ENCODE measurements at places on chromosomes 12 and 14.

DNA sequence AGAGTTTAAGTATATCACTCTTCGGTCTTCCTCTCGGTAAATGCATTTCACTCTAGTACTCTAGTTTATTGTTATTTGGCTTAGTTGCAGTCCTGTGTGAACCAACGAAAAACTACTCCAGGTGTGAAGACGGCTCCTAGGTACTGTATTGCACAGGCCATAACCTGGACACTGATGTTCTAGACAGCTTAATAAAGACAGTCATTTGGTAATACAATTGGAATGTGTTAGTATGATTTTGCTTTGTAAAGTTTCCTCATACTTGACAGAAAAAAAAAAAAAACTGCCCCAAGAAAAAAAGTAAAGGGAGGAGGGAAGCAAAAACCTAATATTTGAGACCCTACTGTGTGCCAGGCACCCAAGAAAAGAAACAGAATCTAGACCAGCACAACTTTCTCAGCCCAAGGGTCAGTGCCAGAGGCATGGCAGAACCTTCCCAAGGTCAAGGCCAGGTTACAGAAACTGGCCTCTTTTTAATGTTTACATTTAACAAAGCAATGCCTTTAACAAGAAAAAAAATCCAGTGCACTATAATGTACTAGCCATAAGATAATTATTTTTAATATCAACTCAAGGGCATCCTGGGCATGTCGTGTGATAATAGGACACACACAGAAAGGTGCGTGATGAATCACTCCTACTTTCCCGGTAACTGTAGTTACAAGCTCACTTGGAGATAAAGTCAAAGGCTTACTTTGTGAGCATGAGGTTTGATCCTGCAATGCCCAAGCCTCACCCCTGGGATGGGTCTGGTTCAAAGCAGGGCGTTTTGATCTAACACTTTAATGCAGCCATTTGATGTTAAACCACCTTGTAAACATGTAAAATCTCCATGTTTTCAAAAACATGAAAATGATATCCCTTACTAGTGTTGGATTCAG is 110.6 kb downstream of the BMP4 start:
- DNase-seq, result no peak

GRCh38 chr14:101077481-101078074 is 174.1 kb upstream of the RTL1 start:
- DNase-seq, result no peak

- DNase-seq, result no peak
Observed at GRCh38 chr14:105292826-105293711, 7.7 kb downstream of the BRF1 start.

GRCh38 chr12:89695830-89696229 is 12.8 kb downstream of the ATP2B1 start:
- no peak for DNase-seq

DNA sequence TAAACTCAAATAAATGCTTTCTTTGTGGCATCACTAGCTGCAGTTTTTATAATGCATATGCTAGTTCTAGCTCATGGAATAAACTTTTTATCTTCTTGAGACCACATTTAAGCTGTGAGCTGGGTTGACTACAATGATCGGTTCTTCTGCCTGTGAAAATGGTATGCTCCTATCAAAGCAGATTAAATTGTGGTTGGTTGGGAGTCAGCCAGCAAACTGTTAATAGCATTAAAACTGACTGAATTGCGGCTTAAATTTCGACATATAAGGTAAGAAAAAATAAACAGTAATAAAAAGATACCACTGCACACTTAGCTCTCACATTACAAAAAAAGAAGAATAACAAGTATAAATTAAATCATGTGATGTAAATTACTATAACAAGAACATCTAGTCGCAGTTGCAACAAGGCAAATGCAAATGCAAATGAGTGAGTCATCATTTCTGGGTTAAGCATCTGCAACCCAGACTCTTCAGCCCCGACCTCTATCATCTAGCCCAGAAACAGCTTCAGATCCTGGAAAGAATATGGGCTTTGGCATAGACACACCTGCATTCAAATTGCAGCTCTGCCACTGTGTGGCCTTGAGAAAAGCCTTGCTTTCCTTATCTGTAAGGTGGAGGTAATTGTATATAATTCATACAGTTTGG is 19.8 kb upstream of the DHRS7 start:
- no peak for DNase-seq

DNA sequence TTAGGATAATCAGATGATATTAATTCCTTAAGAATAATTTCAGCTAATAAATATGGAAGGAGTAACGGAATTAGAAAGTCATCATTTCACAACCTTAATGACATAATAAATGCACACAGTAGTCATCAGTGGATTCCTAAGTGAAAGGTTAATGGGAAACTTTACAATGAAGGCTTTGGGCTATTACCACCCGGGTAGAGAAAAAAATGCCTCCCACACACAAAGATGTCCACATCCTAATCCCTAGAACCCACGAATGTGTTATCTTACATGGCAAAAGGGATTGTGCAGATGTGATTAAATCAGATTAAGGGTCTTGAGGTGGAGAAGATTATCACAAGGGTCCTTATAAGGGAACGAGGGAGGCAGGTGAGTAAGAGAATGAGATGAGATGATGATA is 5.6 kb downstream of the TMED10 start:
- DNase-seq, result no peak
